ENCODE measurements at places on chromosomes 6 and 20.

GRCh38 chr6:41286544-41287346, at the start of gene TREM1:
Gene TREM1, minus strand, starts transcription at chr6:41286682. Its CDS starts 27 bp downstream, at chr6:41286655.
- peak; percentile 25 for DNase-seq

DNA sequence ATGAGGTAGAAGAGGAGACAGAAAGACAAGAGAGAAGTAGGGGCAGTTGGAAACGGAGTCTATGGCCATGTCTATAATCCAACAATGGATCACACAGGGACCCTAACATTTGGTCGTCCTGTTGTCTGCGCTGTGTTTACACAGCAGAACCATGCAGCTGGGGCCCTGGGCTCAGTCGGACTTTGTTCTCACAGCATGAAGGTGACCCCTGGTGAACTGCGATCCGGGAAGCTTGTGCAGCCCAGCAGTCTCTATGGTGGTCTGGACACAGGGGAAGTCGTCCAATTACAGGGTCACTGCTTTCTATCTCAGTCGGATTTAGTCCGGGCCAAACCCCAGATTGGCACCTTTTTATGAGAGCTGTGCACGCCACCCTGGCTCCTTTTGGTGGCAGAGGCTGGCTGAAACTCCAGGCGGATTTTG, 153.6 kb downstream of the FOXA2 start:
- no peak for DNase-seq

DNA sequence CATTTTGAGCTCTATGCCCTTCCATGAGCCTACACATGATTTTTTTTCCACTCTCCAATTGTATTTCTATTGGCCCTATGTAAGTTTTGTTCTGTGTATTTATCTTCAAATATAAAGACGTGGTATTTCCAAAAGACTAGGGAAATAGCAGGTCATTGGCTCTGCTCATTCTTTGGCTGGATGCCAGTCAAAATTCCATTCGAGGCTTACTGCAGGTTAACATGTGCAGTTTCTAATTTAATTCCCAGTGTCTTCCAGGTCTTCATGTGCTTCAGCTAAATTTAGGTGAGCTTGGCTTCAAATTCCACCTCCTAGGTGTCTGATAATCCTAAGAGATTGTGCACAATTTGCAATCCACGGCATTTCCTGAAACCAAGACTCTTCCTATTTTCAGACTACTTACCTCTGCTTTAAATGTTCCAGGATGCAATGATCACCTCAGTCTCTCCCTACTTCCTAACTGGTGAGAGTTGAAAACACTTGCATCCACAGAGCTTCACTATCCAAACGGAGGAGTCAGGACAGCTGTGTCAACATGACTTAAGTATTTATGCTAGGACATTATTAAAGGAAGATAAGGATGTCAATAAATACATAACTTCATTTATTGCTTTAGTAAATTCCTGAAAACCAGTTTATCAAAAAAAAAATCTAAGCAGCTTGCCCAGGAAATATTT, 236.1 kb downstream of the COL12A1 start:
- DNase-seq = no peak

- peak; percentile 24 for DNase-seq
Observed at GRCh38 chr6:28648035-28648877, 122.6 kb downstream of the GPX5 start.

DNA sequence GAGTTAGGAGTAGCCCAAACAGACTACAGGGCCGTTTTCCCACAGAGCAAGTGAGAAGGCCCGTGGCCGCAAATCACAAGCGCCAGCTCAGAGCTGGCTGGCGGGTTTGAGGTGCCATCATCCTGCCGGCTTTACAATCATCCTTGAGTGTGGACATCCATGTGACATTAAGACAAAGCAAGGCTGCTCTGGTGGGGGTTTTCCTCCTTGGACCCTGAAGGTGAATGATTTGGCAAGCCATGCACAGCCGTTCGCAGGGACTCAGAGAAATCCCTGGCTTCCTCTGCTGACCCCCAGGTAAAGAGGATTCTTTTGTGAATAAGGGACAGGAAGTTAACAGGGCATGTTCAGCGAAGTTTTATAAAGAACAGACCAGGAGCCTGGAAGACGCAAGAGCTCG, 137.2 kb downstream of the AGPAT4 start:
- no peak for DNase-seq

DNA sequence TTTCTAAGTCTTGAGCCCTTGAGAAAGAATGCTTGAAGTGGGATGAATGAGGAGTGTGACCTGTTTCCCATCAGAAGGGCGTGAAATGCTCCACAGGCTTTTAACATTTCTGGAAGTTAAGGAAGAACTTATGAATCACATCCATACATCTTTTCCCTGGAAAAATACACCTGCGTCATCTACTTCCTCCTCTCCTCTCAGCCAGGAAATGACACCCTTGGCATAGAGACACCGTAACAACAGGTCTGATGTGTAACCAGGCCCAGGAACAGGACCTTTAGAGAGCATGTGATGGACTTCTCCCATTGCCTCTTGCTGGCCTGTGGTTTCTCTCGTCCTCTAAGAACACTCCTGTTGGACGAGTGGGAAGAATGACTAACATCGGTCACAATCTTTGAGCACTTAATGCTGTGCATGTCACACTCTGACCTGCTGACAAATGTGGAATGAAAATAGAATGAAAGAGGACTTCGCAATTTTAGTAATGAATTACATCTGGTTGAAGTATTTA, 28.5 kb upstream of the CITED2 start:
- DNase-seq = no peak

GRCh38 chr6:24152014-24152413, 26.0 kb downstream of the NRSN1 start:
- no peak for DNase-seq

DNA sequence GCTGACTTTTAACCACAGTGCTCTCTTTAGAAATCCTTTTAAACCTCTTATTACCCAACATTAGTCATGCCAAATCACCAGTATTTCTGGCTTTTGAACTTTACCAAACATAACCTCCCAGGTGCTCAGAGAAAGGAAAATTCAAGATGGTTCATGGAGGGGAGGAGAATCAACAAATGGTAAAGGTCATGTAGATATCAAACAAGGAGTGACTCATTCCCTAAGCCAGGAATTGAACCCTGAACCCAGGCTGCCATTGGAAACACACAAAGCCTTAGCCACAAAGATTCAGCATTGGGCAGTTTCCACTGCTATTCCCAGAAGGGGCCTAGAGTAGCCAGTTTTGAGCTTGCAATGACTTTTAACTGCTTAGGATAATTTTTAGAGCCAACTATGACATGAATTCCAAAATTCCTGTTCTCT, 21.6 kb upstream of the ENTPD6 start:
- no peak for DNase-seq

DNA sequence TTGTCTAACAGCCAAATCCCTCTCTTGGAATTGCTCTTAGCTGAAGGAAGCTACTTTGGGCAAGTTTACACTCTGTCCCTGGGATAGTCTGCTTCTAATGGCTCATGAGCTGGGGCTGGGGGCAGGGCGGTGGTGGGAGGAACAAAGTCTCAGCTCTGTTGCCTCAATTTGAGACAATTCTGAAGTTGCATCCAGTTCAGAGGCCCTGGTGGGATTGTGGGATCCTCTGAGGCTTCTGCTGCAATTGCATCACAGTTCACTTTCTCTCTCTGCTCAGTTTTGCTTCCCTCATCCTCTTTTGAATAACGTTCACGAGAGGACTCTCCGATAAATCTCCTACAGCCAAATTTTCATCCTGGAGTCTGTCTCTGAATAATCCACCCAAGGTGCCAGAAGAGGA, 440.6 kb upstream of the SLC35B3 start:
- DNase-seq = no peak

DNA sequence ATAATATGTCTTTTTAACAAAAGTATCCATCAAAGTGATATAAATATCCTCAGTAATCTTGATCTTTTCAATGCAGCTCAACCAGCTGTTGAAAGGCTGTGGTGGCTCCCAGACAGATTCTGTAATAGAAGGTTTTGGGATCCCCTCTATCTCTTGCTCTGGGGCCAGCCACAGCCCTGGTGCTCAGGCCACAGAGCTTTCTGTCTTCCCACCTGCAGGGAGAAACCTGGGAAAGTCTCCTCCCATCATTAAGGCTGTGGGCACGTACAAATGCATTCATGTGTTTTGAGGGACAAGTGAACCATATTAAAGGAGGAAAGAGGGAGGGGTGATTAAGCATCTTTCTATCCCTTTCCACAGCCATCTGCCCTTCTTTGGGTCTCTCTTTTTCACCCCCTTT, 183.1 kb downstream of the PRDM13 start:
- no peak for DNase-seq

- no peak for DNase-seq
Observed at GRCh38 chr6:51928320-51928719, 159.1 kb downstream of the PKHD1 start.
